Stimulated activated CD8-positive, alpha-beta memory T cell treated with anti-CD3 and anti-CD28 coated beads, Interleukin-15, amount 100 ng/mL, for 4 hours (primary cell): ENCODE measurements at places on chromosomes 11 and 22.

DNA sequence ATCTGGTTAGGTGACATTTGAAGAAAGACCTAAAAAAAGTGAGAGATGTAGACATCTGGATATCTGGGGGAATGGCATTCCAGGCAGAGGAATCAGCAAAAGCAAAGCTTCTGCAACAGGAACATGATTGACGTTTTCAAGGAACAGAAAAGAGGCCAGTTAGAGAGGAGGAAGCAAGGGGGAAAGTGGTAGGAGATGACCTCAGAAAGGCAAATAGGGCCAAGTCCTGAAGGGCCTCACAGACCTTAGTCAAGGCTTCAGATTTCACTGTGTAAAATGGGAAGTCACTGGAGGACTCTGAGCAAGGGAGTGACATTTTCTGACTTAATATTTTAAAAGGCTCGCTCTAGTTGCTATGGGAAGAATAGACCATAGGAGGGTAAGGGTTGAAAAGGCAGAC, 9.7 kb downstream of the DEUP1 start:
- DNase-seq = no peak

DNA sequence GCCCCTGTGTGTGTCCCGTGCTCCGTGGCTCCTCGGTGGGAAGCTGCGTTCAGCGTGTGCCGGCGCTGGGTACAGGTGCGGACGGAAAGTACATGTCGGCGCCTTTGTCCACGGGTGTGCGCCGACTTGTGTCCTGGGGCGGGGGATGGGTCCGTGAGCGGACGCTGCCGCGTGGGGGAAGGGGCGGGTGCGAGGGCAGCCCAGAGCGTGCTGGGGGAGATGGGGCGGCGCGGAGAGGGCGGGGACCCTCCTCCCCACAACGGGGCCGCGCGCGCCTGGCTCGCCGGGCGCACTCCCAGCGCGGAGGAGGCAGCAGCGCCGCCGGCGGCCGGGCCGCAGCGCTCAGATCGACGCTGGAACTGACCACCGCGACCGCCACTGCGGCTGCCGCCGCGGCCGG, 33.6 kb upstream of the RELT start:
- no peak for DNase-seq

DNA sequence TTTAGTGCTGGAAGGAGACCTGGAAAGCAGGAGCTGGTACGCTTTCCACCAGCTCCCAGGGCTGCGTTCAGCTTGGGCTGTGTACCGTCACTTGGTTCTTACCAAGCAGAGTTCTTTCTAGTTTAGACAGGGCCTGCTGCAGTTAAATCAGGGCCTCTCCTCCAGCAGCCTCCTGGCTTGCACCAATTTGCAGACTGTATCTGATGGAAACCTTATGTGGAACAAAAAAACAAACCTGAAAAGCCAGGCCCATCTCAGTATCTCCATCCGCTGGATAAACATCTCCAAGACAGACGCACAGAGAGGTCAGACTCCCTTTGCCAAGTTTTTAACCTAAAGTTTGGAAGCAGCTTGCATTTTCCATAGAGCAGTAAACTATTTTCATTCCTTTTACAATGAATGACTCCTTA, 288.6 kb upstream of the SORL1-AS1 start:
- no peak for DNase-seq

GRCh38 chr11:22521226-22521625, 104.4 kb downstream of the FANCF start:
- no peak for DNase-seq

- no peak for DNase-seq
Measured at GRCh38 chr11:69804769-69805508, 14.3 kb downstream of the FGF3 start.

DNA sequence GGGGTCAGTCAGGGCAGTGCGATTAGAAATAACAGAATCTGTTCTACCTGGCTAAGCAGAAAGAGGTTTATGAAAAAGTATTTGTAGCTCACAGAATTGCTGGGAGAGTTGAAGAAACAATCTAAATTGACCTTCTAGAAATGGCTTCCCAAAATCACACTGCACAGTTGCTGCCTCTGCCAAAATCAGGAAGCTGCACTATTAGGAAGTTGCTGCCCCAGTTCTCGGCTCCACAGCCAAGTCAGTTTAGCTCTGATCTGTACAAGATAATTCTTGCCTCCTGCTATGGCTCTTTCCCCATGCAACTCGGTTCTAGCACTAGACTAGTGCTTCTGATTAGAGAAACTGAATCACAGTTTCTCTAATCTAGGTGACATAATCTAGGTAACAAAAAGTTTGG, 16.0 kb upstream of the CCDC90B start:
- no peak for DNase-seq

DNA sequence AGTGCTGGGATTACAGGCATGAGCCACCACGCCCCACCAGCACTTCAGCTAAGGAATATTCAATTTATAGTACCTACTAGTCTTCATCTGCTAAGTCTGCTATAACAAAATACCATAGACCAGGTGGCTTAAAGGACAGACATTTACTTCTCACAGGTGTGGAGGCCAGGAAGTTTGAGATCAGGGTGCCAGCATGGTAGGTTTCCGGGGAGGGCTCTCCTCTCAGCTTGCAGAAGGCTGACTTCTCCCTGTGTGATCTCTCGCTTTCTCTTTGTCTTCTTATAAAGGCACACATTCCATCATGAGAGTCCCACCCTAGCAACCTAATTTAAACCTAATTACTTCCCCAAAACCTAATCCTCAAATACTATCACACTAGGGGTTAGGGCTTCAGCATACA, 433.0 kb downstream of the INSC start:
- no peak for DNase-seq

DNA sequence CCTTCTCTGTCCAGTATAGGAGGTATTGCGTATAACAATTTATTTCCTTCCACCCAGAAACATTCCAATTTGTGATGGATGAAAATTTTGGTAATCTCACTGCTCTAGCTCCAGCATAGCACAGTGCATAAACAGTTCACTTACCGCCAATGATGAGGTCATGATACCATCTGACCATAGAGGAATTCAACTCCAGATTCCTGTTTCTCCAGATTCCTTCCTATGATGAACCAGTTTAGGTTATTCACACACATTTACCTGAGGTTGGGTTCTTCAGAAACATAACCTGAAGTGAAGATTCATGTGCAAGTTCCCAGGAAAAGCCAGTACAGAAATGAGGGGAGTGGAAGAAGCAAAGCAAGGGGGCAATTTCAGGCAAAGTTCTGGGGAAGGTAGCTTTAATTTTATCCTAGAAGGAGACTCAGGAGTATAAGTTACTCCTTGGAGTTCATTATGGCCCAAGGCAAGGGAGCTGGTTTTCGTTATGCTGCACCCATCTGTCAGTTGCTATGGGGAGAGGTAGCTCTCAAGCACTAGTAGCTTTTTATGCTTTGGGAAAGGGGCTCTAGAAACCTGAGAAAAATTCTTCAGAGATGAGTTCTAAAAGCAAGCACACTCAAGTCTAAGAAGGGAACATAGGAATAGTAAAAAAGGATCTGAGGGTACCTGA, 121.6 kb downstream of the CASP12 start:
- DNase-seq = no peak

GRCh38 chr11:8387141-8387540, 123.5 kb upstream of the LMO1 start:
- DNase-seq = no peak
